NCI-H2029 (cell line): ENCODE measurements at places on chromosomes 11 and 22.
A peak's percentile ranks its signal among the peaks of the same experiment; 100 is the strongest.

DNA sequence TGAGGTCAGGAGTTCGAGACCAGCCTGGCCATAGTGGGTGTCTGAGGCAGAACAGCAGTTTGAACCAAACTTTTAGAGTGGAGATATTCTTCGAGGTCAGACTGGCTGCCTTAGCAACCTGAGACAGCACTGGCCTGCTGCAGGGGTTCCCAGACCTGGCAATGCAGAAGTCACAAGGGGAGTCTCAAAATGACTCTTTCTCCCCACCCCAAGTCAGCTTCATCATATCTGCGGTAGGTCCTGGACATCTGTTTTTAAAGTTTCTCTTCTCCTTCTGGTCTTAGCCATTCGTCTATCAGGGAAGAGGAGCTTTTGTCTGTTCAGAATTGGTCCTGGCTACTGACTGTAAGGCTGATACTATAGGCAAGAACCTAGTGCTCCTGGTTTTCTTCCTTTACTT, 14.5 kb upstream of the CLMP start:
- no peak for DNase-seq

DNA sequence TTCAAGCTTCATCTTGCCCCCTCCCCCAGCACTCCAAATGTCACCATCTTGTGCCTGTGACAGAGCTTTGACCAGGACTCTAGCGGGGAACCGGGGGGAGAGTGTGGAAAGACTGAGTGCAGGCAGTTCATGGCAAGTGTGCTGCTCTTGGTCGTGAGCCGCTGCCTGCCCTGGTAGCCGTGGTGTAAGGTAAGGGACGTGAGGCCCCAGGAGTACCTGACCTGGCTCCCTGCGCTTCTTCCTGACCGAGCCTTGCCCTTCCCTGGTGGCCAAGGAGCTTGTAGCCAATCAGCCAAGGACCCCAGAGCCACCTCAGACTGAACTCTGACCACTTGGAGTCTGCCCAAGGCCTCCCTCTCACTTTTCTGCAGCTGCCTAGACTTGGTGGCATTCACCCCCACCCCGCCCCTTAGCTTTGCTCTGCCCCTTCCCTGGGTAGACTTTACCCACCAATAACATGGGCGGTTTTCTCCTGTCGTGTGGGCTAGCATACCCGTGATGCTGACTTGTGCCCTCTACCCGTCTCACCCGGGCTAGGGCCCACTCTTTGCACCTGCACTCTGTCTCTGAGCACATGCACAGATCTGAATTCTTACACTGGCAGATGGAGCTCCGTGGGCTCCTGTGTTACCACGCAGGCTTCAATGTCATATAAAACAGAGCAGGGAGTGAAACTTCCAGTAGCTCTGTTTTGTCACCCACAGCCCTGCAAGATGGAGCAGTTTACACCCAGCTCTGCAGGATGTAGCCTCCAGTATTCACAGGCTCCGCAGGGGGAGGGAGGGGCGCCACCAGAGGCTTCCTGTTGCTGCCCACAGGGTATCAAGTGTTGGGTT, 1.5 kb downstream of the DGKZ start:
- DNase-seq = no peak

- DNase-seq = no peak
Measured at GRCh38 chr11:107011977-107012376, 6.3 kb downstream of the GUCY1A2 start.

GRCh38 chr11:122268601-122269130, 152.7 kb upstream of the BLID start:
- DNase-seq = no peak

GRCh38 chr11:2099516-2100349, 39.5 kb downstream of the IGF2 start:
- peak; percentile 74 for DNase-seq

- no peak for DNase-seq
Measured at GRCh38 chr11:7495882-7496551, 10.7 kb downstream of the OLFML1 start.

DNA sequence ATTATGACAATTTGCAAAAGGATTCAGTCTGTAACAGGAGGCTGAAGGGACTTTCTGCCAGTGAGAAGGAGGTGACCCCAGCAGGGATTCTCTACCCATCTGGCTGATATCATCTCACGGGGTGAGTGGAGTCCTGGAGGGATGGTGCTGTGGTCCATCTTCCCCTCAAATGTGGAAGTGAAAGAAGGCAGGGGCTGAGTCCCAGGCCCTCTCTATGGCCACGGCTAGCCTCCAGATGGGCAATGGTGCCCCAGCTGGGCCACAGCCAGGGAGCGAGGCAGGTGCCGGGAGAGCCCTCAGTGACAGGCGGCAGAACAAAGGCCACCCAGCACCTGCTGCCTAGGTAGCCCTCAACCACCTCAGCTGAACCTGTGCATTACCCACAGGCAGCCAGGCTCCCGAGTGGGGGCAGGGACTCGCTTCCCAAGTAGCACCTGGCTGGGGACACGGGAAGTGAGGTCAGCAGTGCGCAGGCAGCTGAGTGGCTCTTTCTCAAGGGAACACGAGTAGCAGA, 6.7 kb downstream of the NECTIN1 start:
- DNase-seq = peak; percentile 97

DNA sequence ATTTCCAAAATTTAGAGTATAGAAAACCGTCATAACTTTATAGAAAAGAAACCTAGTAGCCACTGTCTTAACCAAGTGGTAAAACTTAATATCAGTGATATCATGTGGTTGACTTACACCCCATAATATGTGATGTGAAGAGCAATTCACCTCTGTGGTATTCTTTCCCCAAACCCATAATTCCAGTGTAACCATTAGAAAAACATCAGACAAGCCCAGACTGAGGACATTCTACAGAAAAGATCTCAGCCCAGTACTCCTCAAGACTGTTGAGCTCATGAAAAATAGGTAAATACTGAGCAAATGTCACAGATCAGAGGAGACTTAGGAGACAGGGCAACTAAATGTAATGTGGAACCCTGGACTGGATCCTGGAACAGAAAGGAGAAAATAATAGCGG, 134.6 kb downstream of the PGR start:
- no peak for DNase-seq

DNA sequence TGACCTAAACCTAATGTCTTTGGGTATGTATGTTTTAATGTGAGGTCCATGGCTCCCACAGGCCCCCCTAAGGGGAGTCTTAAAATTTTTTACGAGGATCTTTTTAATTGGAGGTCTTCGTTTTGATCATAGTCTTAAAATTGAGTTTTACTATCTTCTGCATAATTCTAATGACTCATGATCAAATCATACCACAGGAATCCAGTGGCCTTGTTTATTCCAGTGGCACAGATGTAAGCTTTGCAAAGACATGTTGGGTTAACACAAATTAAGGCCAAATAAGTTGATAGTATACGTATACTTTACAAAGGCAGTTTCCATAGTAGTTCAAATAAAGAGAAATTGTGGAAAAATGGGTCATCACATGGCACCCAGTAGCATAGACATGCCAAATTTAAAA, 33.9 kb upstream of the FJX1 start:
- DNase-seq = no peak

DNA sequence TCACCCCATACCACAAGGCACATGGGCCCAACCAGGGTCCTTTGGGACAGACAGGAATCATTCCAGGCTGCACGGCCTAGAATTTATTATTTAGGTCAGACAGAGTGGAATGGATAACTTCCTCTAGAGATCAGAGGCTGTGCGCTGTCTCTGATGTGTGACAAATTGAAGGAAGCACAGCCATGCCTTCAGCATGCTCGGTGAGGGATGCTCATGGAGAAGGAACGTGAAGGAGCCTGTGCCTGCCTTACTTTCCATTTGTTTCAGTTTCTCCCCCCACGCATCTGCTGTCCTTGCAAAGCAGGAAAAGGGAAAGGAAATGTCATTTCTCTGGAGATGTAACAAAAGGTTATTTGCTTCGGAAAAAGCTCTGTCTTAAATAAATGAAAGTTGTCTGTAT, 644.1 kb downstream of the OPCML start:
- no peak for DNase-seq

DNA sequence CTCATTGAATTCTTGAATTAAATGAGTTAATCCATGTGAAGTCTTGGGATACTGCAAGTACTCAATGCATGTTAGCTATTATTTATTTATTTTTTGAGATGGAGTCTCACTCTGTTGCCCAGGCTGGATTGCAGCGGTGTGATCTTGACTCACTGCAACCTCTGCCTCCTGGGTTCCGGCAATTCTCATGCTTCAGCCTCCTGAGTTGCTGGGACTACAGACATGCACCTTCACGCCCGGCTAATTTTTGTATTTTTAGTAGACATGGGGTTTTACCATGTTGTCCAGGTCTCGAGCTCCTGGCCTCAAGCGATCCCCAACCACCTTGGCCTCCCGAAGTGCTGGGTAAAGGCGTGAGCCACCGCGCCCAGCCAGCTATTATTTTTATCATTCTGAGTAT, 9.4 kb downstream of the MMP7 start:
- no peak for DNase-seq
